Activated CD4-positive, alpha-beta T cell treated with anti-CD3 and anti-CD28 coated beads, Interleukin-2, amount 10 ng/mL, durations not matched to agents 24 days and 14 days (primary cell): ENCODE measurements at places on chromosomes 2 and 18. TPM values are rescaled to one million over a fixed set of nuclear protein-coding genes. Genes with fewer than 3 reads are reported as not detected.
A peak's percentile ranks its signal among the peaks of the same experiment; 100 is the strongest.

- no peaks in the 10 kb centered on the region for H3K27me3 ChIP-seq
- H3K36me3 ChIP-seq: no peaks in the 10 kb centered on the region
- no peak overlapping the region for H3K27ac ChIP-seq
- DNase-seq: no peak
Measured at GRCh38 chr2:239908308-239908707, 116.8 kb downstream of the NDUFA10 start.

EML6 gene
- 0.77 and 0.83 TPM in 2 replicates for total RNA-seq

- DNase-seq: no peak
- no peaks in the 10 kb centered on the region for H3K4me1 ChIP-seq
- peaks cover 11% of the 10 kb centered on the region for H3K27me3 ChIP-seq
Measured at GRCh38 chr2:224417361-224417729, 15.4 kb upstream of the FAM124B start.

DNA sequence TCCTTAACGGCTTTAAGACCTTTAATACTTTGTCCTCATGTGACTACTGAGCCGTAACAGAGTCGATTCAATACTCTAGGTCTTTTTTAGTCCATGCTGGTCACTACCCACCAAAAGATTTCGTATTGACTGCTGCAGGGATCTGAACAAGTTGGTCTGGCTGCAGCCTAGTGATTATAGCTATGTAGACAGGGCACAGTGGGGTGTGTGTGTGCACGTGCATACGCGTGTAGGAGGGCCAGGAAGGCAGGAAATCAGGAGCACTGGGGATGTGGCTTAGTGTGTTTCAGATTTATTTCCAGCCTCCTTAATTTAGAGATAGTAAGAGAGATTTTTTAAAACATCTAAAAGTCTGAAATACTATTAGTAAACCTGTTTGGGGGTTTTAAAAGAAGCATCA, 161.4 kb downstream of the MYO3B start:
- no peak for DNase-seq
- no peak overlapping the region for H3K27ac ChIP-seq
- no peak overlapping the region for H3K4me3 ChIP-seq
- peaks cover 22% of the 10 kb centered on the region for H3K4me1 ChIP-seq

GRCh38 chr2:154324601-154325000, 373.9 kb upstream of the KCNJ3 start:
- no peaks in the 10 kb centered on the region for H3K36me3 ChIP-seq
- no peak overlapping the region for H3K4me3 ChIP-seq
- no peaks in the 10 kb centered on the region for H3K4me1 ChIP-seq
- H3K27ac ChIP-seq: no peak overlapping the region
- no peak for DNase-seq
- H3K27me3 ChIP-seq: no peaks in the 10 kb centered on the region

DNA sequence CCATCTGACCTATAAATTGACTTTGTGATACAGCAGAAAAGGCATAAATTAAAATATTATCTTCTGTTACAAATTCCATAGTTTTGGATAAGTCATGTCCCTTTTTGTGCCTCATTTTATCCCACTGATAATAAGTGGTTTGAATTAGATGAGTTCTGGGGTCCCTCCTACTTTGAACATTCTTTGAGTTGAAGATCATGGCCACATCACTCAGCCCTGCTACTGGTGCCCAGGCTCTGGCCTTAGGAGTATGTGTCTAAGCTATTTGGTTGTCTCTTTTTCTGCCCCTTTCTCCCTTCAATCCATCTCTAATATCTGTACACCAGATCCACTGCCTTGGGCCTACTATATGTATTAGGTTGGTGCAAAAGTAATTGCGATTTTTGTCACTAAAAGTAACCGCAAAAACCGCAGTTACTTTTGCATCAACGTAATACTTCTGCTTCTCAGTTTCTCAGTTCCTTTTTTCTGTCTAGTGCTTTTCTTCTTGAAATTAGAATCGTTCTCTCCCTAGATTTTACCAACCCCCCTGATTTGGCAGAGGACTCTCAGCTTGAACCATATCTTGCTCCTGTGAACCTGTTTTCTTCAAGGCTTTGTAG, 362.5 kb upstream of the TNP1 start:
- peaks cover 17% of the 10 kb centered on the region for H3K36me3 ChIP-seq
- H3K4me3 ChIP-seq: peak overlapping the region; percentile 51
- H3K27ac ChIP-seq: peak overlapping the region; percentile 70
- peak; percentile 69 for DNase-seq
- H3K27me3 ChIP-seq: peaks cover 6% of the 10 kb centered on the region

DNA sequence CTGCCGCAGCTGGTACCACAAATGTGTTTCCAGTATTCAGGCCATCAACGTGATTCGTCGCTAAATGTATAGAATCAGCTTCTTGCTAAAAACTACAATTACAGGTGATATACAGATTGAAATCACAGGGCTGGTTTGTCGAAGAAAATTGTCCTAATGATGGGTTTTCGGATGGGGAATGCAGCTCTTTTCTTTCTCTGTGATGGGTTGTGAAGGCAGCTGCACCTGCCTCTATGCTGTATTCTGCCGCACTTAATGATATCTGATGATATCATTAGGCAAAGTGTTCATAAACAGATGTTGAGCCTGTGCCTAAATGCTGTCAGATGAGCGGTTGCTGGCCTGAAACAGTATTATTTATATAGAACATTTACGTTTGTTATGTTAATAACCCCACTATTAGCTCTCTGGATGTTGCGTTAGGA, 218.1 kb downstream of the ARHGAP15 start:
- no peak for DNase-seq
- peaks cover 10% of the 10 kb centered on the region for H3K36me3 ChIP-seq
- no peak overlapping the region for H3K27ac ChIP-seq
- H3K27me3 ChIP-seq: no peaks in the 10 kb centered on the region

RAMP1 gene
- total RNA-seq: 17.6 TPM in 2 replicates

MARCHF4 gene
- not detected in 2 replicates for total RNA-seq

CACNB4 gene
- 0.19 and 0.31 TPM in 2 replicates for total RNA-seq

GRCh38 chr2:101823347-101823791, 125.9 kb downstream of the MAP4K4 start:
- H3K36me3 ChIP-seq: peaks cover 23% of the 10 kb centered on the region
- DNase-seq: peak; percentile 91
- peak overlapping the region; percentile 73 for H3K27ac ChIP-seq
- H3K4me3 ChIP-seq: peak overlapping the region; percentile 65
- H3K4me1 ChIP-seq: peaks cover 54% of the 10 kb centered on the region
- no peaks in the 10 kb centered on the region for H3K27me3 ChIP-seq

DNA sequence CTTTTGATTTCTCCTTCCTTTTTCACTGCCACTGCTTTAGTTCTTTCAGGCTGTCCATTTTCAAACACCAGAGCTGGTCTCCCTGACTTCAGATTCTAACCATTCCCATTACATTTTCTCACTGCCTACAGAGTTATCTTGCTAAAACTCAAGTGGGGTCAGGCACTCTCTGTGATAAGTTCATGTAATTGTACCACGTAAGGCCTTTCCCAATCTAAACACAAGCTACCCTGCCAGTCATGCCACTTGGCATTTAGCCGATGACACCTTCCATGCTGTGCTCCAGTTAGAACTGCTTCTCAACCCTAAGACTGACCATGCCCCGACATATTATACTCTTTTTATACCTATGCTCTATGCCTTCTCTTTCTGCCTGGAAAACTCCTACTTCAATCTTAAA, 592.4 kb downstream of the DPP10 start:
- no peaks in the 10 kb centered on the region for H3K27me3 ChIP-seq
- H3K27ac ChIP-seq: no peak overlapping the region
- H3K4me1 ChIP-seq: no peaks in the 10 kb centered on the region
- DNase-seq: no peak
- no peaks in the 10 kb centered on the region for H3K36me3 ChIP-seq
- H3K4me3 ChIP-seq: no peak overlapping the region

DNA sequence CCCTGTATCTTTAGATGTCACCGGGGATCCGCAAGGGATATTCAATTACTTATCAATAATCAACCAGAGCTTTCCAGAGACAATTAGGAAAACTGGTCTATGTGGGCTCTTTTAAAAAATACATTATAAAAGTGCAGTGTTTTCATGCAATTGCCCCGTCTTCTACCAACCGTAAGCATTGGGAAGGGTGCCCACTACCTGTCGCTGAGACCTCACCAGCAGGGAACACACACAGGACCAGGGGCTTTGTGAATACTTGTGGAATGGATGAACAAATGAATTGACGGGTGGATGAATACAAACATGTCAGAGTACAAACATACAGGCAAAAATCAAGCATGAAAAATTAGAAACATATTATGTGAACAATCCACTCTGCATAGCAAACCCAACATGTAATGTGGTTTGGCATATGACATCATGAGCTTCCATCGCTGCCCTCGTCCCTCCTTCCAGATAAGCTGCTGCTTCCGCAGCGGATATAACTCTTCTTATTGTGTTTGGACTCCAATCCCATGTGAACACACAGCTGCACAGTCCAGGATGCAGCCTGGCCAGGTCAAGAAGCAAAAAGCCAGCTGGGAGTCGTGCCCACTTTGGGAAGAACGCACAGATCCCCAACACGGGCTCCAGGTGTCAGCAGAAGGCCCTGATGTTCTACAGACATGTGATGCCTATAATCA, 5.3 kb downstream of the FHL2 start:
- peaks cover 13% of the 10 kb centered on the region for H3K27me3 ChIP-seq
- H3K36me3 ChIP-seq: no peaks in the 10 kb centered on the region
- no peak overlapping the region for H3K4me3 ChIP-seq
- peaks cover 8% of the 10 kb centered on the region for H3K4me1 ChIP-seq
- DNase-seq: no peak
- H3K27ac ChIP-seq: no peak overlapping the region

DNA sequence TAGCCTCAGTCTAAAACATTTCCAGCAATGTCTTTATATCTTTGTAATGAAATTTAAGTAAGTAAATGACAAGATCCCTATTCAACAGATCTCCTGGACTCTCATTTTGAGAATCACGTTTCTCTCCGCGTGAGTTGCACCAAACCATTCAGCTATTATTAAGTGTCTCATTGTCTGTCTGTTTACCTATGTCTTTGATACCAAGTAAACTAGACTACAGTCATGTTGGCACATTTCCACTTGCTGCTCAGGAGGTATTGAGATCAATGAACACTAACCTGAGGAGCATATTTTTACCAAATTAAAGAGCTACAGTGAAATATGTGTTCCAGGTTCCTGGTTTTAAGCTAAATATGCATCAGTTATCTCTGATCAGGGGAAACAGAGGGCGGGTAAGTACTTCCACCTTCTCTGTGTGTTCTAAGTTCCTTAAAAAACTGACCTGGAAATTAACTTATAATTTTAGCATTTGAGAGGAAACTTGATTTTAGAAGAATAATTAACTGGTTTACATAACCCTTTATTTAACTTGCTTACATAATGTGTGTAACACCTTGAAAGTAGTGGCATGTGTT, 125.8 kb downstream of the OSBPL6 start:
- no peaks in the 10 kb centered on the region for H3K36me3 ChIP-seq
- no peaks in the 10 kb centered on the region for H3K4me1 ChIP-seq
- no peak overlapping the region for H3K4me3 ChIP-seq
- H3K27ac ChIP-seq: no peak overlapping the region
- peaks cover 37% of the 10 kb centered on the region for H3K27me3 ChIP-seq

NEURL3 gene
- 1.0 and 1.2 TPM in 2 replicates for total RNA-seq

DNA sequence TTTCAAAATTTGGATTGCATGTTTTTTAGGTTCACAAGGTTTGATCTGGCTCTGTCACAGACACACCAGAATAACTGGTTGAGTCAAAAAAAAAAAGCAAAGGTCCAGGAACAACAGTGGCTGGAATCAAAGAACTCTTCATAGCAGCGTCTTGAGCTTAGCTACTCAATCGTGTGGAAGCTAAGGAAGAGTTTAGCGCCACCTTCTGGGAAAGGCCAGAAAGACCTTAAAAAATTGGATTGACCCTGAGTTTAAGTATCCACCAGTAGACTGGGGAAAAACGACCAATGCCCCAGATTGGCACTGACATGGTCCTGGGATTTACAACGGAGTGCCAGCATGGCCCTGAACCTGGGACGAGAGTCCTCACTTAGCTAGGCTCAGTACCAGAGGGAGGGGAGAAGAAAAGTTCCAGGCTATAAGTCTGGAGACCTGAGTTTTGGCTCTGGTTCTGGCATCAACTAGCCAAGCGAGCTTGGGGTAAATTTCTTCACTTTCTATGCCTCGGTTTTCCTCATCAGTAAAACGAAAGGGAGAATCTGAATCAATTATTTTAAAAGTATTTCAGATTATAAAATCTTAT, 71.1 kb upstream of the TFCP2L1 start:
- peaks cover 1% of the 10 kb centered on the region for H3K4me1 ChIP-seq
- no peak overlapping the region for H3K27ac ChIP-seq
- H3K27me3 ChIP-seq: no peaks in the 10 kb centered on the region
- DNase-seq: peak; percentile 75
- H3K36me3 ChIP-seq: peaks cover 35% of the 10 kb centered on the region

GRCh38 chr2:45406621-45407020, 204.4 kb downstream of the SRBD1 start:
- H3K27me3 ChIP-seq: no peaks in the 10 kb centered on the region
- H3K36me3 ChIP-seq: peaks cover 9% of the 10 kb centered on the region
- no peak for DNase-seq

DNA sequence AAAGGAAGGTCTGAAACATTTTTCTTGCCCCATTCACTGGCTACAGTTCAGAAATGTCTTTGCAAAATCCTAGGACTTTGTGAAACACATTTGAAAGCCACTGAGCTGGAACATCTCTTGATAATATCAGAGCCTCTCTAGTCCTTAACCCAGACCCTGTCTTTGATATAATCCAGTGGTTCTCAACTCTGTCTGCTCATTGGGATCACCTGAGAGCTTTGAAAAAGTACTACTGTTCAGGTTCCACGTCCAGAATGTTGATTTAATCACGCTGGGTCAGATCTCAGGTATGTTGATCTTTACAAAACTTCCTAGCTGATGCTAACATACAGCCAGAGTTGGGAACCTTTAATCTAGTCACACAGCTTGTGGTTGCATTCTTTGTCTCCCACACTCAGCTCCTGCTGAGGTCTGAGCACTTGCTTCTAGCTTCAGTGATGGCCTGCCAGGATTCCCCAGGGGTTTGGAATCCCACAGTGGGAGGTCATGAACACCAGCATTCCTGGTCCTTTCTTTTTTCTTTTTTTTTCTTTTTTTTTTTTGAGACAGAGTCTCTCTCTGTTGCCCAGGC, 262.7 kb downstream of the SETBP1 start:
- H3K36me3 ChIP-seq: no peaks in the 10 kb centered on the region
- H3K4me3 ChIP-seq: no peak overlapping the region
- peaks cover 5% of the 10 kb centered on the region for H3K27me3 ChIP-seq
- H3K27ac ChIP-seq: no peak overlapping the region
- no peak for DNase-seq

LBX2 gene
- 0.36 and 0.40 TPM in 2 replicates for total RNA-seq

- H3K4me1 ChIP-seq: peaks cover 32% of the 10 kb centered on the region
- no peak overlapping the region for H3K27ac ChIP-seq
- peak overlapping the region; percentile 99 for H3K4me3 ChIP-seq
- no peak for DNase-seq
- no peaks in the 10 kb centered on the region for H3K27me3 ChIP-seq
Measured at GRCh38 chr2:61015976-61016375, 1.5 kb upstream of the PEX13 start.

GRCh38 chr2:128376241-128377041, 57.8 kb upstream of the HS6ST1 start:
- H3K27me3 ChIP-seq: no peaks in the 10 kb centered on the region
- no peak for DNase-seq
- no peak overlapping the region for H3K27ac ChIP-seq
- H3K36me3 ChIP-seq: no peaks in the 10 kb centered on the region
